CD4-positive, alpha-beta T cell (primary cell): ENCODE measurements at places on chromosomes 6 and 20.

- no peak for DNase-seq
Measured at GRCh38 chr6:133166766-133167165, 74.4 kb upstream of the EYA4 start.

GRCh38 chr20:15154070-15154469 is 816.7 kb upstream of the FLRT3 start:
- DNase-seq = no peak

- peak; percentile 20 for DNase-seq
Measured at GRCh38 chr6:26322645-26323482, 42.1 kb upstream of the BTN3A2 start.

DNA sequence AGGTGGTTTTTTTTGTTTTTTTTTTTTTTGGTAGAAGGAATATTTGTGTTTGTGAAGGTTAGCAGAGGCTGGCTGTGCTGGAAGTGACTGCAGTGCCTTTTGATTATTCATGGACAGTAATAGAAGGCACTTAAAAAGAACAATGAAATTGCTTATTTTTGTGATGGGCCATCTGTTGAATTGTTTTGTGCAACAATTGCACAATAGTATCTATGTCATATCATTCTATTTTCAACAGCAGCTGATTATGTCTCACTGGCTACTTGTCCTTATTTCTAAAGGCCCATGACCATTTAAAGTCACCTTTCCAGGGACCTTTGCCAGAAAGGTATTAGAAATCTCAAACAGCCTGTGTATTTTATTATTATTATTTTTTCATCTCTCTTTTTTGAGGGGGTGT is 70.6 kb downstream of the AFG1L start:
- DNase-seq = no peak

- no peak for DNase-seq
Measured at GRCh38 chr6:137754866-137755265, 112.2 kb upstream of the TNFAIP3 start.

DNA sequence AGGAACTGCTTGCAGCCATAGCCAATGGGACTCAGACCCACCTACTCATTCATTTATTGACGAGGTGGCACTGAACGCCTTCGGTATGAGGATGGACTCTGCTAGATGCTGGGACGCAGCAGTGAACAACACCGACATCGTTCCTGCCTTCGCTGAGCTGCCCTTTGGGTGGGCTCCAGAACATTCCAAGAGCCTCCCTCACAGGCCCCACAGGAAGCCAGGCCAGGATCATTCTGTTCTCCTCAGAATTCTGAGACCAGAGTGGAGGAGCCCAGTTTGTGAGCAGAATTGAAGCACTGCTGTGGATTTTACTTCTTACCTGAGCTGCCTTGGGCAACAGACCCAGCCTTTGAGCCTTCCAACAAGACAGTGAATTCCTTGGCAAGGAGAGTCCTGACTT is 82.1 kb downstream of the KCNB1 start:
- DNase-seq = no peak

DNA sequence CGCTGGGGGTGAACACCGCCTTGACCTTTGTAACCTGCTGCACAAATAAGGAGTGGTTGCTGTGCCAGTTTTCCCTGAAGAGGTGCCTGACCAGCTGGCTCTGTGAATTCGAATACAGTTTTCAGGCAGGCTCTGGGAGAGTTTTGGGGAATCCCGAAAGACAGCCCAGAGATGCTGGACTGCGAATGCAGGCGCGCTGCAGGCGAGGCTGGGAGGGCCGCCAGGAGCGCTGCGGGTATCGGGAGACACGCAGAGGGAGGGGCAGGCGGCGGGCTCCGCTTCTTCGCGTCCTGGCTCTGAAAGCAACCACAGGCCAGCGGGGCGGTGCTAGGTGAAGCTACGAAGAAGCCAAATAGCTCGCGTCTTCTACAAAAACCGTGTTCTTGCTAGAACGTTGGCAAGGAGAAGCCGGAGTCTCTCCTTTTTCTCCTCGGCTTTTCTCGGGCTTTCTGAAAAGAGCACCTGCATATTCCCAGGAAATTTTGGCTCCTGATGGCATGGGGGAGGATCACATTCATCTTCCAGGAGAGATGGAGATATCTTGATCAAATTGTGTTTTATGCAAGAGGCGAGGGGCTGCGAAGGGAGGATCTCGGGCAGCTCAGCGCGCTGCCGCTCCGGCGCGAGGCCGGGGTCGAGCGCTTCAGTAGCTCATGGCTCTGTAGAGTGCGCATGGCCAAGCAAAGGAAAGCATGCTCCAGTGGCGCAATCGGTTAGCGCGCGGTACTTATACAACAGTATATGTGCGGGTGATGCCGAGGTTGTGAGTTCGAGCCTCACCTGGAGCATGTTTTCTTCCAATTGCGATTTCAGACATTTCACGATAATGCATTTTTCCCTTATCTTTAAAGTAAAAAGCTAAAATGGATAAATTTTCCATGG is 158.1 kb upstream of the ZNF184 start:
- DNase-seq = no peak

DNA sequence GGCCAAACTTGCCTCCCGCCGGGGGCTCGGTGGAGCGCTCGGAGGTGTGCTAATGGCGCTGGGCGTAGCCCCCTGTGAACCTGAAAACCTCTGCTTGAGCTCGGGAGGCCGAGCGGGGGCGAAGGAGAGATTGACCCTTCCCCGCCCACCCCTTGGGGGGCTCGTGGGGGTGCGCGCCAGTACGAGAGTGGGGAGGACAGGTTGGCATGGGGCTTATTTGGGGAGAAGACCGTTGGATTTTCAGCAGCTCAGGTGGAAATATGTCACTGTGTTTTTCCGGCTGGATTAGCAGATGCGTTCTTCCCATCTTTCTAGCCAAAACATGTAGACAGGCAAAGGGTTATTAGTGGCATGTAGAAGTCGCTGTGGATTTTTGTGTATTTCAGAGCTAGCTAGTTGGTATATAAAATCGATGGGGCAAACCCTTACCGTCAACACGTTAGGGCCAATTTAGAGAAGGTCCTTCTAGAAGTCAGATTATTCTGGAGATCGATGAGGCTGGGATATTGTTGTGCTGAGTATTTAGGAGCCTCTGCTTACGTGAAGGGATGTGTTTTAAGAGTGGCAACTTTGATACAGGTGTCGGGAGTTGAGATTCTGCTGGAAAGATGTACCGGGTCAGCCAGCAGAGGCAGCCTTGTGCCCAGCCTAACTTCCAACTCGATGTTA is 525 bp downstream of the NCOA7 start:
- peak; percentile 34 for DNase-seq

DNA sequence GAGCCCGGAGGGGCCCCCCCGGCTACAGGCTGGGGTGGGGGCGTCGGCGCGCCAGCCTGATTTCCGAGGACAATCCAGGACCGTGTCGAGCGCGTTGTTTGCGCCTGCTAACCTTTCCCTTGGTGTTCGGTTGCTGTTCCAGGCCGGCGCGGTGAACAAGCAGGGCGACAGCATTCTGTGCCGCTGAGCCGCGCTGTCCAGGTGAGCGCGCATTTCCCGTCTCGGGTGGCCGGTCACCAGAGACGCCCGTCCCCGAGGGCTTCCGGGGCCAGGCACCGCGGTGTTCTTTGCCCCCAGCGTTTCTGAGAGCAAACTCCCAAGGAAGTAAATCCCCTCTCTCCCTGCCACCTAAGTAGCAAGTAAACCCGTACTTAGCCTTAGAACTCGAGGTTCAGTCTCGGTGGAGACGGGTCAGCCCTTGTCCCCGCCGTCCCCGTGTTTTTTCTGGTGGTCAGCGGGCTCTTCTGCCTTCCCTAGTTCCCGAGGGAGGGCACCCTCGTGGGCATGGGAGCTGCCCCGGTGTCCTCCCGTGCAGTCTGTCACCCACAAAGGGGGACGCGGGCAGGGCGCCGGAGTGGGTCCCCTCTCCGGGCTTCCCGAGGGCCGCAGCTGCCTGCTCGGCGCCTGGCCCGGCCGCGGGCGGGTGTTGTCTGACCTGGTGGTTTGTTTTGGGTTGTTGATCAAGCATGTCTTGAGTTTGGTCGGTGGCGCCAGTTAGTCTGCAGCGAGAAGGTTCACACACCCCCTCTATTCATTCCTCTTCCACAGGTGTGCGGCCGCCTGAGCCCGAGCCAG is 1.5 kb downstream of the ID4 start:
- no peak for DNase-seq

- no peak for DNase-seq
Measured at GRCh38 chr20:61557621-61558020, 305.6 kb downstream of the CDH4 start.

- no peak for DNase-seq
Measured at GRCh38 chr6:159974932-159975331, 6.0 kb downstream of the IGF2R start.

- no peak for DNase-seq
Measured at GRCh38 chr6:151534576-151534975, 40.8 kb downstream of the CCDC170 start.

DNA sequence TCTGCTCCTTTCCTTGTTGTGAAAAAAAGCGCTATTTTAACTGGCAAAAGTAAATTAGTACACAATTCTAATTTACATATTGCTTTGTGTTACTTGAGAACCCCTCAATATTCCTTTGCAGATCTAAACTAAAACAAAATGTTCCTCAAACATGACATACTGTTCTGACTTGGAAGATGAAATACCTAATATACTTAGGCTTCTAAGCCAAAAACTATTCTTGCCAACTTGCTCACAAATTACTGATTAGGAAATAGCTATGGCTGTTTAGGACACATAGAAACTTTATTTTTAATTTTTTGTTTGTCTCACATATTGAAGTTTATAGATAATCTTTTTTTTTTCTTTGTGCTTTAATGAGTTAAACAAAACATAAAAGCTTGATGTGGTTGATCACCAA is 542.2 kb downstream of the GRIK2 start:
- no peak for DNase-seq

DNA sequence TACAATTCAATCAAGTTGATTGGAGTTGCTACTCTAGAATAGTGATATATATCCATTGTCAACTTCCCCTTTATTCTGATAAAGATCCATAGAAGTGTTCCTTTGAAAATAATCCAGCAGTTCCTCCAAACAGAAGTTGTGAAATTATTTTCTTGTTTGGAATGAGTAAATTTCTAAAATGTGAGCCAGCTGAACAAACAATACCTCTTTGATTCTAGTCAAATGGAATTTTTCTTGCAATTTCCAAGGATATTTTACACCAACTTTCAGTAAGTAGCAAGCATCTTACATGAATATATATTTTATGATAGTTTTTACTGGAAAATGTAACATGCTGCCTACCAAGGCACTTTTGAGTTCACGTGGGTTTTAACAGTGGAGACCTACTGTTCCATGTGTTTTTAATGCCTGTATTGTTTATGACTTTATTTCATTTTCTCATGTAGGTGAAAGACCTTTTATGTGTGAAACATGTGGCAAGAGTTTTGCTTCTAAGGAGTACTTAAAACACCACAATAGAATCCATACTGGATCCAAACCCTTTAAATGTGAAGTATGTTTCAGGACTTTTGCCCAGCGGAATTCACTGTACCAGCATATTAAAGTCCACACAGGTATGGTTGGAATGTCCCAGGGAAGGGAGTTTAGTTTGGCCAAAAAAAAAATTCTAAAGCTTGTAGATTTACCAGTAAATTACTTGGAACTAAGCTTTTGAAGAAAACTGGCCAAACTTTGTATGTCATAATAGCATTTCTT is 6.5 kb downstream of the GZF1 start:
- no peak for DNase-seq

GRCh38 chr6:144897441-144897921 is 612.3 kb downstream of the UTRN start:
- no peak for DNase-seq

- no peak for DNase-seq
Measured at GRCh38 chr20:38220587-38221118, 39.9 kb downstream of the KIAA1755 start.

DNA sequence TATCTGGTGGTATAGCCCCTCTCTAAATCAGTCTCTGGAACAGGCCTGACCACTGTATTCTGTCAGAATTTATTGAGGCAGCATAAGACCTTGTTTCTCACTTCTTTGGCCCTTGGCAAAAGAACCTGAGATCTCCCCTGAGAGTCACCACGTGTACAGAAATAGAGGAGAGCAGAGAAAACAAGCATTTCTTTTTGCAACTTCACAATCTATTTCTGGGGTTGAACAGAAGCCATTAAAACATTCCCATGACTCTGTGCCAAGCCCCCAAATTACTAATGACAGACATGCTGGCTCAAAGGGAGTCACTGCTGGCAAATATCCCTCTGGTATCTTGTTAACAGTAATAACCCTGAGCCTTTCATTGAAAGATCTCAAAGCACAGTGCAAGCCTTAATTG is 395.3 kb downstream of the MAFB start:
- no peak for DNase-seq

DNA sequence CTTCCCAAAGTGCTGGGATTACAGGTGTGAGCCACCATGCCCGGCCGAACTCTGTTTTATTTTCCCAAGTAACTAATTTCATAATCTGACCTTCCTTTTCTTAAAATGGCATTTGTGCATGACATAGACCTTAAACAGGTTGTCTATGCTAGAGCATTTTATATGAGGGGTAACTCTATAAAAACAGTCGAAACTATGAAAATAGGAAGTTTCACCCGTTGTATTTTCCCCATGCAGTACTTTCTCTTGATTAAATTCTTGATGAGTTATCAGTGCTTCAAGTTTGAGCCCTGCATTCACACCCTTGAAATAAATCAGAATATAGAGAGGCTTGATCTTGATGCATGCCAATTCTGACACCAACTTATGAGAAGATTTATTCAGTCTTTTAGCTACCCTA is 11.7 kb downstream of the TBPL1 start:
- DNase-seq = no peak

- no peak for DNase-seq
Measured at GRCh38 chr6:37547564-37548061, 47.9 kb upstream of the CCDC167 start.

- DNase-seq = no peak
Measured at GRCh38 chr6:43916924-43917877, 147.2 kb downstream of the VEGFA start.

DNA sequence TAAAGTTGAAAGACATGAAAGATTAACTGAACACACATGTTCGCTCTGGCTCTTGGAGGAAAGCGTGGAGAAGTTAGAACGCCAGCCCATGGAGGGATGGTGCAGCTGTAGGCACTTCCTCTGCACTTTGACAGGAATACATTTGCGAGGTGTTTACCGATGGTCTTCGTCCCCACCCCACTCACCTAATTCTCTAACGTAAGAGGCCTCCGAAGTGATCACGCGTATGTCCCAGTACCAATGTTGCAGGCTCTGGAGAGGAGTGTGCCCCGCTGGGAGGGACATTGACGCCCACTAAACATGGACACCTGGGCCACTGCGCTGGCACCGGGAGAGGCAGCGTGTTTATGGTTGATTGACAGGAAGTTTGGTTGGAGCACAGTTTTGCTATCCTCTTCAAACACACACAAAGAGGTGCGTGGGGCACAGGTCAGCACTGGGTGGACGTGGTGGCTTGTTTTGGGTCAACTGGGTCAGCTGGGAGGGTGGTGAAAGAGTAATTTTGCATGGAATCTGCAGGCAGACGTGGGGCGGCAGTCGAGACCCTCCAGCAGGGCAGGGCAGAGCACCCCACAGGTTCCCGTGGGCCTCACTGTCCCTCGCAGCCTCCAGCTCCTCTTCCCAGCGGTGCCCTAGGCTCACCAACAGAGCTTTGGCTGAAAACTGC is 110.1 kb downstream of the DLL1 start:
- no peak for DNase-seq

GRCh38 chr20:64164123-64164836 is at the start of gene MYT1:
TSS of gene MYT1 (plus strand) at chr20:64164452. CDS start at chr20:64198862, 34,410 bp downstream.
- no peak for DNase-seq
